HL-60 (cell line): ENCODE measurements at places on chromosomes 1 and 21.
A peak's percentile ranks its signal among the peaks of the same experiment; 100 is the strongest.

GRCh38 chr1:67566803-67567377 is 118.1 kb upstream of the GADD45A start:
- DNase-seq, result no peak

- DNase-seq, result no peak
These were observed 46.6 kb upstream of the RAB4A start for GRCh38 chr1:229224308-229224707.

- peak; percentile 93 for DNase-seq
These were observed 9.7 kb downstream of the CTNNBIP1 start for GRCh38 chr1:9900142-9901043.

- DNase-seq, result no peak
These were observed 430.1 kb downstream of the PTBP2 start for GRCh38 chr1:97151651-97152050.

DNA sequence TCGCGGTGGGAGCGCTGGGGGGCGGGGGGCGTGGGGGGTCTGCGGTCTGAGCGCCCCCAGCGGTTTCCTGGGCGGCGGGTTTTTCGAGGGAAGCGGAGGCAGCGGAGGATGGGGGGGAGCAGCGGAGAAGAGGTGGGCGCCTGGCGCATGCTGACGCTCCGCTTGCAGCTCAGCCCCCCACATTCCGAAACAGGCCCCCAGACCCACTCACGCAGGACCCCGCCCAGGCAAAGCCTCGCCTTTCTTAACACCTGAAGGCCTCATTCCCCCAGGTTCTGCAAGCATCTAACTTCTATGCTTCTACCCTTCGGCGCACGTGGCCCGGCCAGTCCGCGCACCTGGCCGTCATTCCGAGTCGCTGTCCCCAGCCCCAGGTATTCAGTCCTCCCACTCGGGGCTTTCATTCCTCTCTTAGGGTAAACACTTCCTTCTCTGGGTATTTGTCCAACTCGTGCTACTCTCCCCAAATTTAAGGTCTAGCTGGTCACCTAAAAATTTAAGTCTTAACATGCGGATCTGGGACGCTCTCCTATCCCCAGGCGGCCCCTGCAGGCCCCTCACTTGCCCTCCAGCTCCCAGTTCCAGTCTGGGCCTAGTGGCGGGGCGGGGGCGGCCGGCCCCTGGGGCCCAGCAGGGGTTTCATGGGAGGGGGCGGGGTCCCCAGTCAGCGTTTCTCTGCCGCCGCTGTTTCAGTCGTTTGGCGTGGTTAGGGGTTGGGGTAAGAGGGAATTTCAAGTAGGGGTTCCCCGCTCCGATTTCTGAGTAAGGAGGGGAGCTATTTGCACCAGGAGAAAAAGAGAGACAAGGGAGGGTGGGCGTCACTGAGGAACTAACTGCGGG is 2.8 kb upstream of the ZBTB7B start:
- no peak for DNase-seq

- DNase-seq, result no peak
These were observed 135.2 kb downstream of the NTPCR start for GRCh38 chr1:233085566-233085965.

DNA sequence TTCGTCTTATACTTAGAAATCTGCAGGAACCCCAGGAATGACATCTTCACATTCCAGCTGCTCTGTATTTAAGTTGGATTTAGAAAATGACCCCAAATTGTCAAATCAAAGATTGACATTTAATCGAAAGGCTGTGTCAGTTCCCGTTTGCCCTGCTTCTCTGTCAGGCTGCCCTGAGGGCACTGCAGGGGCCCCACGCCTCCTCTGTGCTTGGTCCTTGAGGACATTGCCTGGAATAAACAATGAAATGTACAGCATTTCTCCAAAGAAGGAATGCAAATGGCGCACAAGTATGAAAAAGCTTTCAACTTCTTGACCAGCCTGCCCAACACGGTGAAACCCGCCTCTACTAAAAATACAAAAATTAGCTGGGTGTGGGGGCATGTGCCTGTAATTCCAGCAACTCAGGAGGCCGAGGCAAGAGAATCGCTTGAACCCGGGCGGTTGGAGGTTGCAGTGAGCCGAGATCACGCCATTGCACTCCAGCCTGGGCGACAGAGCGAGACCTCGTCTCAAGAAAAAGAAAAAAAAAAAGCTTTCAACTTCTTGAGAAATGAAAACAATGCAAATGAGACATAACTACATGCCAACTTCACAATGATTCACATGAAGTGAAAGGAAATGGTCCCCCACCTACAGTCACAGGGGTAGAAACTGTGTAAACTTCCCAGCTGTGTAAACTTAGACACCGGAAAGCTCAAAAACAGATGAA is 3.0 kb downstream of the TMPRSS3 start:
- DNase-seq, result no peak

- no peak for DNase-seq
These were observed 113.7 kb upstream of the WARS2 start for GRCh38 chr1:119254067-119254720.

DNA sequence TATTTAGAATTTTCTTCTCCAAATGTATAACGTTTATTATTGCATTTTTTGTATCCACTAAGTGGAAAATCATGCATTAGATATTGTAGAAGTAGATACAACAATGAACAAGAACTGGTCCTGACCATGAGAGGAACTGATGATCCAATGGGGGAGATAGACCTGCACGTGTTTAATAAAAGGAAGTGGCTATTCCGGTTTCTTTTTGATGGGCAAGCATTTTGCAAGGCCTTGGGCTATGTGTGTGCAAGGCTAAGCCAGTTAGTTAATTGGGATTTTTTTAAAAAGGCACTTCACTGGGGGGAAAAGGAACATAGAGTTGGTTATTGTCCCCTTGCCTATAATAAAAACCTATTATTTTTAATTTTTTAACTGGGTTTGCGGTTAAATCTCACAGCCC is 961 bp upstream of the VCAM1 start:
- DNase-seq, result peak; percentile 20

DNA sequence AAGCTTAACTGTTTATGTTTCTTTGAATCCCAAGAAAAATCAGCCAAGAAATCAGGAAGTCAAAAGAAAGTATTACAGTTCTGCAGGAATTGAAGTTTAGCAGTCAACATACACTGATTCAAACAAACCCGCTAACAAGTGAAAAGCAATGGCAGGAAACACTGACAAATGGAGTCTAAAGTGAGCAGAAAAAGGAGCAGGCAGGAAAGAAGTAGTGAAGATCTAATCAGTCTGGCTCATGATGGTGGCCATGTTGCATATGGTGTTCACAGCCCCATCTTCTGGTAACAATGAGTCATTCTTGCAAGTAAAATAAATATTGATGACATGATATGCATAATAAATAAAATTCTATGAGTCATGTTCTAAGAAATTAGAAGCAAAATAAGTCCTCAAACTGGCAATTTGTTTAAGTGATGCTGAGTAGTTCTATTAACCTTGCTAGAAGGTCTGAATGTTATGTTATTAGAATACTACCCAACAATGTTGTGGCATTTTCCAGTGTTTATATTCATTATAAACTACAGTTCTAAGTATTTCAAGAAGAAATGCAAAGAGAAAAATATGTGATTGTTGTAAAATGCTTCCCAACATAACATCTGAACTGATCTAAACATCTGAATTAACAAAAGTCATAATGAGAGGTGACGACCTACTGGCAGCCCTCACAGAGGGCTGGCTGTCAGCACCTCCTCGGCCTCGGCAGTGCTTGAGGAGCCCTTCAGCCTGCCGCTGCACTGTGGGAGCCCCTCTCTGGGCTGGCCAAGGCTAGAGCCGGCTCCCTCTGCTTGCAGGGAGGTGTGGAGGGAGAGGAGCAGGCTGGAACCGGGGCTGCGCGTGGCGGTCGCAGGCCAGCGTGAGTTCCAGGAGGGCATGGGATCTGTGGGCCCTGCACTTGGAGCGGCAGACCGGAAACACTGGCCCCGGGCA is 5.7 kb upstream of the ACBD6 start:
- no peak for DNase-seq

GRCh38 chr1:172845371-172845770 is 186.5 kb downstream of the FASLG start:
- no peak for DNase-seq

- no peak for DNase-seq
These were observed 165.7 kb upstream of the SYT6 start for GRCh38 chr1:114319418-114319817.

DNA sequence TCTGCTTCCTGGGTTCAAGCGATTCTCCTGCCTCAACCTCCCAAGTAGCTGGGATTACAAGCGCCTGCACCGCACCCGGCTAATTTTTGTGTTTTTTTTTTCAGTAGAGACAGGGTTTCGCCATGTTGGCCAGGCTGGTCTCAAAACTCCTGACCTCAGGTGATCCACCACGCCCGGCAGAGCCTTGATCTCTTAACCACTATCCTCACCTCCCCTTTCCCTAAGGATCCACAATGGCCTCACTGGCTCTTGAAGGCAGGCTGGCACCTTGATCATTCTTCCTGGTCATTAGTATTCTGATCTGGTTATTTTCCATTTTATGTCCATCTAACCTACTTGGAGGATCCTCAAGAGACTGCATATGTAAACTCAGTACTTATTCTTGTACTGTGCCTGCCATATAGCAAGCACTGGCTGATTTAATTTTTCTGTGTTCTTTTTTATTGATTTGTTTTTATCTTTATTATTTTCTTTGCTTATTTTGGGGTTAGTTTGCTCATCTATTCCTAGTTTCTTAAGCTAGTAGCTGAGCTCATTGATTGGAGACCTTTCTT is 6.3 kb downstream of the RCC1 start:
- DNase-seq, result no peak

DNA sequence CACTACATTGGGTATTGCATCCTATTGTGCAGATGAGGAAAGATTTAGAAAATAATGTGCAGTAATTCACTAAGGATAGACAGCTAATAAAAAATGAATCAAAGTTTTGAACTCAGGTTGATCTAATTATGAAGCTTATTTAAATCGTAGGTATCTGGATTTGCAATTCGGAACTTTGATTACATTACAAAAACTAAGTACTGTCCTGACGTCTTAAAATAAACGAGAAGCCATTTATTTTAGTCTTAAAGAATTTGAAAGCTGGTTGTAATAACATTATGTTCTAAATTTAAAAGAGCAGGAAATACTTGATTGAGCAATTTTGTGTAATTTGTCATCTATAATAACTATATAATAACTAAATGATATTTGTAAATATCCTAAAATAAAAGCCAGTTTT is 235.9 kb downstream of the TPR start:
- DNase-seq, result no peak

GRCh38 chr1:107748531-107748930 is 216.4 kb downstream of the VAV3 start:
- DNase-seq, result no peak

- DNase-seq, result no peak
These were observed 8.9 kb downstream of the MAPKAPK2 start for GRCh38 chr1:206693592-206693991.

DNA sequence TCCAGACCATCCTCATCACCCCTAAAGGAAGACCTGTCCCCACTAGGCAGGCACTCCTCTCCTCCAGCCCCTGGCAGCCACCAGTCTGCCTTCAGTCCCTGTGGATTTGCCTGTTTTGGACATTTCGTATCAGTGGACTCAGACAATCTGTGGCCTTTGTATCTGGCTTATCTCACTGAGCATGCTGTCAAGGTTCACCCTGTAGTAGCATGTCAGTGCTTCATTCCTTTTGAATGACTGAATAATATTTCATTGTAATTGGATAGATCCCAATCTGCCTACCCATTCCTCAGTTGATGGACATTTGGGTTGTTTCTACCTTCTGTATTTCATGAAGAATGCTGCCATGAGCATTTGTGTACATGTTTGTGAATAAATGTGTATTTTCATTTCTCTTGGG is 32.9 kb upstream of the RNF187 start:
- no peak for DNase-seq

GRCh38 chr21:46397993-46398392 is 60.7 kb upstream of the DIP2A start:
- DNase-seq, result no peak

GRCh38 chr1:225883616-225884265 is 1.6 kb upstream of the TMEM63A start:
- DNase-seq, result no peak

DNA sequence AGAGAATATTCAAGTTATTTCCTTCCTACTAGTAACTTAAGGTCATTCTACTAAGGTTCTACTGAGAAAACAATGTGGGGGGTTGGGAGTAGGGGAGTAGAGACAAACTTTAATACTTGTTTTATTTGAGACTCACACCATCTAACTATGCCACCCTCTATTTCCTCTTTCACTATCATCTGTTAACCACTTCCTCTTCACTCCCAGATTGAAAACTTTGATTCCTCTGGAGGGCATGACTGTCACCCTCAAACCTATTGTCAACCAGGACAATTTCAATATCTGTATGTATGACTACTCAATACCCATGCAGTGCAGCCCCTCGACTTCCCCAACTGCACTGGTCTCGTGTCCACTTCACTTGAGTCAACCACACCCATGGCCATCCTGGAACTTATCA is 165.6 kb upstream of the POGK start:
- DNase-seq, result no peak

DNA sequence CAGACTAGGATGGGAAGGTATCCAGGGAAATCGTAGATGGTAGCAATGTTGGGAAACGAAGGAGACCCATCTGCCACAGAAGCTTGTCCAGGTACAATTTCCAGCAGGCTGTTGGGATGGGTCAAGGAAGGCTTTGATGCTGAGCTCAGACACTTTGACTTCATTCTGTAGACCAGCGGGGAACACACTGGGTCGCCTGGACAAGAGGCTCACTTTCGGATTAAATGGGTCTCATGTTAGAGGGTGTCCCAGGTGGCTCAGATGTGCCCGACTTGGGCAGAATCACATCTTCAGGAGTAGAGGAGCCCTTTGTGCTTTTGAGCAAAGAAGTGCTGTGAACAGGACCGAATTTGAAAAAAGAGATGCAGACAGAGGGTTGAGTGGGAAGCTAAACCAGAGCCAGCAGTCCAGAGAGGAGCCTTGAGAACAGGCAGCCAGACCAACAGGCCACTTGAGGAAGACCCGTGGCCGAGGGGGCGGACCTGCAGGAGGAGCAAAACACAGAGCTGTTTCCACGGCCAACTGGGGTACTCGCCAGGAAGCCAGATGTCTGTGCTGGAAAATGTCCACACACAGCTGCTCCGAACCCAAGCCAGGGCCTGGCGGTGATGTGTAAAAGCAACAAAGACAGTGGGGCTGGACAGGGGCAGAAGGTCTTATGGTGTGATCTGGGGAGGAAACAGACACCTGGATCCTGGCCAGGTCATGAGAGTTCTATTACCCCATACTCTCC is 146.9 kb downstream of the AJAP1 start:
- DNase-seq, result no peak

- DNase-seq, result no peak
These were observed 349.7 kb upstream of the C1orf87 start for GRCh38 chr1:60423146-60423780.

- DNase-seq, result no peak
These were observed 89.6 kb downstream of the CCDC185 start for GRCh38 chr1:223482766-223483165.

GRCh38 chr1:47771751-47772150 is 225.4 kb downstream of the TRABD2B start:
- DNase-seq, result no peak

DNA sequence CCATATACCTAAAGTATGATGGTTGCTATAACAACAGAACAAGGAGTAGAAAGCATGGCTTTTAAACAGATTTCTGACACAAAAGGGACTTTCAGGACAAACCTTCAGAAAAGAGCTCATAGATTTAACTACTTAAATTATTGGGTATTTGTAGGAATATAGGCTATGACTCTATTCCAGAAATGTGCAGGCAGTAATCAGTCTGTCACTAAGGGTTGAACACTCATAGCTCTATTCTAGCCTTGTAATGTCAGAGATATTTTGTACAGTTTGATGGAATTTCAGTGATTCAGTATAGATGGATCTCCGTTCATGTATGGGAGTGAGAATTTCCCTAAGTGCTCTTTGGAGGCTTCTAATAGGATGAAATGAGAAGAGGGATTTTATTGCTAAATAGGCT is 82.8 kb downstream of the EXTL2 start:
- DNase-seq, result no peak
